KG1 (cell line): ENCODE measurements at places on chromosomes 2 and 18.

GRCh38 chr2:25977768-25978167 lies 4.5 kb downstream of the KIF3C start:
- no peak for DNase-seq

GRCh38 chr2:46984040-46984439 lies 68.4 kb upstream of the MCFD2 start:
- DNase-seq: no peak

GRCh38 chr2:148675708-148676107 lies 31.2 kb downstream of the EPC2 start:
- DNase-seq: no peak

DNA sequence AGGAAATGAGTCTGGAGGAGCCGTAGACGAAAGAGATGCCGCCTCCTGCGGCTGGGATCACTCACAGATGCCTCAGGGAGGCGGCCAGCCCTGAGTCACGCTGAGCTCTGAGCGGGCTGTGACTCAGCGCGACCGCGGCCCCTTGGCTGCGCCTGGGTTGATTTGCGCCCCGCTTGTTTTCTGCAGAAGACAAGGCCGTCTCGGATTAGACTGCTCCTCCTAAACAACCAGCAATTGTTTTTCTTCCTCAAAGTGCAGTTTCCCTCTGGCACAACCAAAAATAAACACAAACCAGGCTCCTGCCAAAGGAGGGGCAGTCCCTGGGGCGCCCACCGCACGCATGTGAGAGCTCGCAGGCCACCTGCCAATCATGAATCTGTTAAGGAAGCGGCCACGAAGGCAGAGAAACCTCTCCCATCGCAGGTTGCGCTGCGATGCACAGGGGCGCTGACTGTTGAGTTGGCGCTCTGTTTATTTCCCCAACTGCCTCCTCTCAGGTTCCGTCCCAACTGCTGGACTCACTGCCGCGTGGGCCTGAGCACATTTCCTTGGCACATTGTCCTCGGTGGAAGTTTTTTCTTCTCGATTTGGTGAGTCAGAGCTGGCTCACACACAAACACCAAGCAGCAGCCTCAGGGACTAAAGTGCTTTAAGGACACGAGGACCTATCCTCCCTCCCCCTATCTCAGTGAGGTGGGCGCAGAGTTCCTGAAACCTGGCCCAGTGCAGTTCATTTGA lies 85.2 kb upstream of the NDUFV2 start:
- peak; percentile 66 for DNase-seq

DNA sequence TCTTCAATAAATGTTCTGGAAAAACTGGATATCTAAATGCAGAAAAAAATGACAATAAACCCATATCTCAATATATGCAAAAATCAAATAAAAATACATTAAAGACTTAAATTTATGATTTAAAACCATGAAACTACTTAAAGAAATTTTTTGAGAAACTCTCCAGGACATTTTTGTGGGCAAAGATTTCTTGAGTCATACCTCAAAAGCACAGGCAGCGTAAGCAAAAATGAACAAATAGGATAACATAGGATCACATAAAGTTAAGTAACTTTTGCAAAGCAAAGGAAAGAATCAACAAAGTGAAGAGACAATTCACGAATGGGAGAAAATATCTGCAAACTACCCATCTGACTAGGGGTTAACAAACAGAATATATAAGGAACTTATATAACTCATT lies 1545.5 kb downstream of the SUCLG1 start:
- DNase-seq: no peak

GRCh38 chr2:40204268-40204667 lies 247.6 kb downstream of the SLC8A1 start:
- no peak for DNase-seq

DNA sequence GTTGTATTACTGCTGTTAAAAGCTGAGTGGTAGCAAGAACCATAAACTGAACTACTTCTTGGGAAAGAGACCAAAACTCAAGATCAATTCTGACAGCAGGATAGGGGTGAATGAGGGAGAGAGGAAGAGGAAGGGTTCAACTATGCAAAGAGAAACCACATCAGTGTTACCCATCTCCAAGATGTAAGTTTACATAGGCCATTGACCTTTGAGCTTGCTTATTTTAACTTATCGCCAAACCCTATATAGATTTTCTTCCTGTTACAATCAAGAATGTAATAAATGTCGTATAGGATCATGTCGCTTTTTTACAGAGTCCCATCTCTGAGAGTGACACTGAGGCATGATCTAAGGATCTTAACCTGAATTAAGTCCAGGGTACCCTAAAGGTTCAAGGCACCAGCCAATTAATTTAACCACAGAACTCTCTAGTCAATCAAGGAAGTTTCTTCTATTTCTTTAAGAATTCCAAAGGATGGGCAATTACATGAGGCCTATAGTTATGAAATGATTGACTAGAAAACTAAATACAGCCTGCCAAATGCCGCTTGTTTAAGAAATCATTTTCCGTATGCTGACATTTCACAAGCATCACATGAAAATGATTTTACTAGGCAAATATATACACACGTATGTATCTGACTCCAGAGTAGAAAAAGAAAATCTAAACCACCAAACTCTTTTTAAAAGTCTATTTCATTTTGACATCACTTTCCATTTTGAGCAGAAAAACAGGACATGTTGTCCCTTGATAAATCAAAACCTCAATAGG lies 11.8 kb downstream of the RND3 start:
- DNase-seq: no peak

DNA sequence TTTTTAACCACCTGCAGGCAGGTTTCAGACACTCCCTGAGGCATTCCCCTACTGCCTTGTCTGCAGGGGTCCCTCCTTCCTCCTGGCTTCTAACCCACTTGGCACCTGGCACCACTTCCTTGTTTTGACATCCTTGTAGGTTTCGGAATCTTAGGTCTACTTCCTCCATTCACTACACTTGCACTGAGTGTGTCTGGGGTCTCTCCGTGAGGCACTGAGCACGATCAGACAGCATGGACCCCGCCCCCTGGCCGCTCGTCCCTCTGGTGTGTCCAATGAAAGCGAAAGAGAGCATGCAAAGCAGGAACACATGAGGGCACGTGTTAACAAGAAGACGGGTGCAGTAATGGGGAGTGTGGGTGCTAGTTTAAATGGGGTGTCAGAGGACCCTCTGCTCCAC lies 63.8 kb downstream of the HAUS1 start:
- DNase-seq: no peak

DNA sequence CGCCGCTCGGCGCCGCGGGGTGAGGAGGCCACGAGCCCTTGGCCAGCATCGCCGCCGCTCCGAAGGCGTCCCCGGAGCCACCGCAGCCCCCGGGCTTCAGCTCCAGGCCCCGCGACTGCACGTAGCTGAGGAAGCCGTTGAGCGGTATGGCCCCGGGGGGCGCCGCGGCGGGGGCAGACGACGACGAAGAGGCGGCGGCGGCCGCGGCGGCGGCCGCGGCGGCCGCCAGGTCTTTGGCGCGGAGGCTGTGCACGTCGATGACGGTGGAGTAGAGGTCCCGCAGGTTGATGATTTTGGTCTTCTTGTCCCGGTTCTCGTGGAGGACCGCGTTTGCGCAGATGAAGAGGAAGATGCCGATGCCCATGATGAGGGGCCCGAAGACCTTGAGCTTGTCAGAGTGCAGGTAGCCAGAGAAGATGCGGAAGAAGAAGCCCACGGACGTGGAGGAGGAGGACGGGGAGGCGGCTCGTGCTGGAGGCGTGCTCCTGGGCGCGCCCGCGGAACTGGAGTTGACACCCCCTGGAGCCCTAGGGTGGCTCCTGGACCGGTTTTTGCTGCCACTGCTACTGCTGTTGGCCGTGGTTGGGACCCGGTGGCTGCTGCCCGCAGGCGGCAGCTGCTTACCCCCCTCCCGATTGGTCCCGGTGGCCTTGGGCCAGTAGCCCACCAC lies 4.0 kb downstream of the TMEM200C start:
- no peak for DNase-seq

DNA sequence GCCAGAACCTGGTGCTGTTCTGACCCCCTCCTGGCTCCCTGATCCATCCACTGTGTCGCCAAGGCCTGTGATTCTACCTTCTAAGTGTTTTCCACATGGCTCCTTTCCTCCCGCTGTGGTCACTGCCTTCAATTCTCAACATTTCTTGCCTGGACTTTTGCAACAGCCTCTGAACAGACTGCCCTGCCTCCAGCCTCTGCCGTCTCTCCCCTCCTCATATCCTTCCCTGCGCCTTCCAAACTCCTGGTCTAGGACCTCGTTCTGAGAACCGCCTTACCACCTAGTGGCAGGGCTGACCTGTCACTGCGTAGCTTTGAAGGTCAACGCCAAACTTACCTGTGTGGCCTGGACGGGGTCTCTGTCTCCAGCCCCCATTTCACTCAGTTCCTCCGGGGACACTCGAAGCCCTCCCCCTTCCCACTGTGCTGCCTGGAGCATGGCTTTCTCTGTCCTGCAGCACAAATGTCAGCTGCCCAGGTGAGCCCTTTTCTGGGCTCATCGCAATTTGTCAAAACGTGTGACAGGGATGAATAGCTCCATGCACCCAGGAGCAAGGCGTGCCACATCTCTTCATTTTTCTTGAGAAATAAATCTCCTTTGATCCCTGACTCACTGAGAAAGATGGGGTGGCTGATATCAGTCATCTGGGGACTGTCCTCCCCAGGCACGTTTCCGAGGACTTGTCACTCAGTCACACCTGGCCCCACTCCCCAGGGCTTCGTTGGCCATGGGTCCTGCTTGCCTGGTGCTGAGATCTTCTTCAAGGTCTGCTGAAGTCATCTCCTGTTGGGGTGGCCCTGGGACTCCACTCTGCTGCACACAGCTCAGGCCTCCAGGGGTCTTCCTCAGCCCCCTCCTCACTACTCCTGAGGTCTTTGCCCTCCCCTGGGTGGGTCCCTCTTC lies 46.7 kb downstream of the LDLRAD4 start:
- no peak for DNase-seq

DNA sequence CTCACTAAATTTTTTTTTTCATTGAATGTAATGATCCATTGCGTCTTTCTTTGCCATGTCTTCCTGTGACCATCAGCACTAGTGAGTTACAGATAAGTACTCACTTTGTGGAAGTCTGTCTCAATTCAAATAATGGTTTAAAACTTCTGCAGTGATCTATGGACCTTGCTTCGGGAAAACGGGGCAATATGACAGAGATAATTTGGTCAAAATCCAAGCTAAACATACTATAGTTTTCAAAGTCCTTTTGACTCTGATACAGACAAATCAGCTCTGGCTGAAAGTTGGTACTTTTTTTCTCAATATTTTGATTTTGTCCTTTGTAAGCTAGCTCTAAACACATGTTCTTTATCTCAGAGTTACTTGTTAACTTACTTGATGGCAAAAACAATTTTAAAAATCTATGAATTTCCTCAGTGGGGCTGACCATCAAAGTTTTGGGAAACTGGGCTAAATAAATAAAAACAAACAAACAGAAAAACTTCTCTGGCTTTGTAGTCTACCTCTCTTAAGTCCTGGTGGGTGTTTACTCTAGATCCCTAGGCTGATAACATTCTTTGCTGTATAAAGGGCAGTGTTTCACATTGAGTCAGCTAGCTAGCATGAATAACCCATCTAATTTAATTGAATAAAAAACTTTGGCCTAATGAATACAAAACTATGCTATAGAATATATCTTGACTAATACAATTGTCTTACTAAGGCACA lies 327.6 kb downstream of the RDH14 start:
- no peak for DNase-seq

GRCh38 chr2:71610671-71611070 lies 157.3 kb downstream of the DYSF start:
- DNase-seq: no peak

GRCh38 chr18:6778459-6779247 lies 49.1 kb downstream of the ARHGAP28 start:
- DNase-seq: no peak

DNA sequence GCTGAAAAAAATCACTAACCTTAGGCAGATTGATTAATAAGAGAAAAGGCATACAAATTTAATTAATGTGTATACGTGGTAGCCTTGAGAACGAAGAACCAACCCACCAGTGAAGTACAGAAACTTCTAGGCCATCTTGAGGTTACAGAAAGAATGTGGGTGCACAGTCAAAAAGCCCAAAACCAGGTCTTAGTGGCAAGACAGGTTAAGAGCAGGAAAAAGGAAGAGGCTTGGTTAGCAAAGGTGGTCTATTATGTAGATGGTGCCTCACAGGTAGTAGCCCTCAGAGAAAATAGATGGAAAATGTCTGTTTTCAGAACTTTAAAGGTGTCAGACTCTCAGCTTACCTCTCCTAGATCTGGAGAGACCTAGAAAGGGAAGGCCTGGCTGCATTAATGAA lies 22.0 kb upstream of the SLC35G4 start:
- no peak for DNase-seq

GRCh38 chr18:78981394-78981831 lies 1.8 kb downstream of the SALL3 start:
- no peak for DNase-seq

GRCh38 chr18:74453642-74454198 lies 3.4 kb downstream of the DIPK1C start:
- DNase-seq: no peak

- DNase-seq: no peak
Observed at GRCh38 chr18:63457977-63458376, 18.8 kb upstream of the SERPINB5 start.

- DNase-seq: no peak
Observed at GRCh38 chr2:170314744-170315447, 136.9 kb downstream of the MYO3B start.
